Amniotic stem cell (primary cell): ENCODE measurements at places on chromosomes 5 and 9.

- DNase-seq, result no peak
These were observed 17.4 kb downstream of the FRMPD1 start for GRCh38 chr9:37668116-37668601.

- no peak for DNase-seq
These were observed 1383.0 kb upstream of the C9orf72 start for GRCh38 chr9:28956116-28956880.

- DNase-seq, result no peak
These were observed 143.9 kb upstream of the FBN2 start for GRCh38 chr5:128681764-128682592.

GRCh38 chr5:146606893-146607292 lies 90.9 kb upstream of the GPR151 start:
- DNase-seq, result no peak

DNA sequence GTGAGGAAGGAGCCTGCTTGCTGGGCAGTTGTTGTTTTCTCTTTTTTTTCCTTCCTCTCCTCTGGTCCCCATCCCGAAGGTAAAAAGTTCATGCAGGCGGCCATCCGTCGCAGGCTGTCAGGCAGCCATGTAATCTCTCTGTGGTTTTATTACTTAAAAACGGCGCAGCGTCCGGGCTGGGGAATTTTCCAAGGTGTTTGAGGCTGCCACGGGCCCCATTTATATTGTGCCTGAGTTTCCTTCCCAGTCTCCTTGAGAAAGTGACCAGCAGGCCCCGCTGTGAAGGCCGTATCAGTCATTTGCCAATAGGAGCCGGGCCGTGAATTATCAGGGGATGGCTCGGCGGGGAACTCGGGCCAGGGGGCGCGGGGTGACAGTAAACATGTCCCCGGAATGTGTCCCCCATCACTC lies 289.7 kb downstream of the PBX3 start:
- no peak for DNase-seq

DNA sequence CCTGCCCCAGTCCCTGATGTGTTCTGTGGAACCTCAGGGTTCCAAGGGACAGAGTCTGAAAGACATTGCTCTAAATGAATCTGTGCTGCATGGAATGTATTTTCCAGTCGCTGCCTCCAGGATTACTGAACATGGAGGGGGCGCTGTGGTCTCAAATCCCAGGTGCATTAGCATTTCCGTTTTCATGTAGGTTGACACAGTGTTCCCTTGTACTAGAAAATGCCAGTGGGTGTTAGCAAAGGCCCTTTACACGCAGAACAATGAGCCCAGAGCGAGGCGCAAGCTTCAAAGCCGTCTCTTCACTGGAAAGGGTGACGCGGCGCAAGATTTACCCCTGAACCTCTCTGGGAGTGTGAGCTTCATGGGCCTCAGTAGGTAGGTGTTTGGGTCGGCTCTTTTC lies 308.3 kb downstream of the SLIT3 start:
- DNase-seq, result no peak

- no peak for DNase-seq
These were observed 3.9 kb downstream of the EXOC3 start for GRCh38 chr5:446883-447263.

DNA sequence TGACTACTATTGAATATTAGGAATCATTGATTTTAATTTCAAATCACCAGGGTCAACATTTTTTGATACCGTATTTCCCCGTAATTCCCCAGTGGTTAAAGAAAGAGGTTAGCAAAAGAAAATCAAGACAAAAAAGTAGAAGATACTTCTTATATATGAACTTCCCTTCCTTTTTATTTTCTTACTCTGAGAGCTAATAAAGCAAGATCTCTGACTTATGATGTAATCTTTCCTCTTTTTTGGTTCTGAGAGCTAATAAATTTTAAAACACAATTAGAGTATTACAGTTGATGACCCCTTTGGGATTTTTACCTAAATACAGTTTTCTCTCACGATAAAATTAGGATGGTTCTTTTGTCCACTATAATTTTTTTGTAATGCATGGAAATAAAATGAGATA lies 9.2 kb upstream of the FYB1 start:
- no peak for DNase-seq

- DNase-seq, result no peak
These were observed 61.8 kb downstream of the PTBP3 start for GRCh38 chr9:112271466-112272098.

DNA sequence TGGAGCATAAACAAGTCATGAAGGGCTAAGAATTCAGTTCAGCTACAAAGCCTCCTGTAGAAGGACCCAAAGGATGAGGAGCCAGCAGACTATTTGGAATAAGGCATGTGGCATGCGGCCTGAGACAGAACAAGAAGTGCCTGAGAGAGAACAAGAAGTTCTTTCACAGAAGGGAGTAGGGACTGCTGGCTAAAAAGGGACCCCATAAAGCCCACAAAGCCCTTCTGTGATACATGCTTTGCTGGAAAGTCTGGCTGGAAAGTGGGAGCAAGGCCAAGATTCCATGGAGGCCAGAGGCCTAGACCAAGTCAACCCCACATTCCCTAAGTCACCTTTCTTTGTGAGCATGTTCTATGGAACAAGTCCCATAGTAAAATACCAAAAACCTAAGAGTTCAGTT lies 35.9 kb upstream of the UBAP2 start:
- no peak for DNase-seq

DNA sequence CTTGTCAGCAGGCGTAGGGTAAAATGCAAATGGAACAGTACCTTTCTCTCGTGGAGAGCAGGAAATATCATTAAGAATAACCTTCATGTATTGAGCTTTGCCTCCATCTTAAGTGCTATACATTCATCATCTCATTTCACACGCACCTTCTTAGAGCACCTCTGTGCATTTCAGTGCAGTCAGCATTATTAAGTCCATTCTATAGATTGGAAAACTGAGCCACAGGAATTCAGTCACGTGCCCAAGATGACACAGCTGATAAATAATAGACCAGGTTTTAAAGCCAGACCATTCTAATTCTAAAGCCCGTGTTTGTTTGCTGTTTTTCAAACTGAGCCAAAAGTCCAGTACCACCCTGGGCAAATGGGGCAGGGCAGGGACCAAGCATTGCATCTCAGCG lies 109.2 kb upstream of the WWC1 start:
- DNase-seq, result no peak

- no peak for DNase-seq
These were observed 9.8 kb downstream of the TGFBI start for GRCh38 chr5:136038635-136039034.

- DNase-seq, result no peak
These were observed 80.8 kb upstream of the ADCY2 start for GRCh38 chr5:7315118-7315517.

DNA sequence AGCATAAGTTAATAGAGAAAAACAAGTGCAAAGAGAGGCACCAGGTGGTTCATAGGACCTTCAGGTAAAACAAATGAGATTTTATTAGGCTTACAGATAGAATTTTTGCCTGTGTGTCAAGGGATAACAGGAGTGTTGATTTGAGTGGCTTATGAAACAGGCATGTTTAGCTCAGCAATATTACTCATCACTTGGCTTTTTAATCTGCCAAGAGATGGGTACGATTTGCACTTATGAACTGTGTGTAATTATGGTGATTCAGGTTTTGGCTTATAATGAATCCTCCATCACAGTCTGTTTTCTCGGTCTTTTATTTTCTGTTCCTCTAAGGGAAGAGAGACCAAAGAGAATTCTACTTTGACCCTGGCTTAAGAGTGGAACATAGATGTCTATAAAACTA lies 199.3 kb downstream of the DMRTA1 start:
- DNase-seq, result no peak

DNA sequence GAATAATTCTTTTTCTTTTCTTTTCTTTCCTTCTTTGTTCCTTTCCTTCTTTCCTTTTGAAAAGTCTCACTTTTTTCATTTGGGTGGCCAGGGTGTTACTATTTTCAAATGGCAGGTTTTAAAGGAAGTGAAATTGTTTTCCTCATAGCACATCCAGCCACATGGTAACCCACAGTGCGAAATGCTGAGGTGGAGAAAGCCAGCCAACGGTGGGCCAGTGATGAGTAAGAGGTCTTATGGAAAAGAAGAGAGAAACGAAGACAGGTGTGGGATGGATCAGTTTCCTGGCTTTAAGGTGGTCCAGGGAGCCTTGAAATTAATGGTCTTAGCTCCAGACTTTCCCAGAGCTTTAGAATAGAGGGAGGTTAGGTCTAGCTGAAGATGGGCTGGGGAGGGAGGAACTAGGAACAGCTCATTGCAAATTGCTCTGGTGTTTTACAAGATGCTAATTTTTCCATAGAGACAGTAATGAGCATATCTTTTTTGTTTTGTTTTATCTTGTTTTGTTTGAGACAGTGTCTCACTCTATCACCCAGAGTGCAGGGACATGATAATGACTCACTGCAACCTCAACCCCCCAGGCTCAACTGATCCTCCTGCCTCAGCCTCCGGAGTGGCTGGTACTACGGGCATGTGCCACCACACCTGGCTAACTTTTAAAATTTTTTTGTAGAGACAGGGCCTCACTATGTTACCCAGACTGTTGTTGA lies 17.8 kb downstream of the ITK start:
- DNase-seq, result no peak

- DNase-seq, result no peak
These were observed 2.4 kb upstream of the GLT6D1 start for GRCh38 chr9:135641745-135642144.

DNA sequence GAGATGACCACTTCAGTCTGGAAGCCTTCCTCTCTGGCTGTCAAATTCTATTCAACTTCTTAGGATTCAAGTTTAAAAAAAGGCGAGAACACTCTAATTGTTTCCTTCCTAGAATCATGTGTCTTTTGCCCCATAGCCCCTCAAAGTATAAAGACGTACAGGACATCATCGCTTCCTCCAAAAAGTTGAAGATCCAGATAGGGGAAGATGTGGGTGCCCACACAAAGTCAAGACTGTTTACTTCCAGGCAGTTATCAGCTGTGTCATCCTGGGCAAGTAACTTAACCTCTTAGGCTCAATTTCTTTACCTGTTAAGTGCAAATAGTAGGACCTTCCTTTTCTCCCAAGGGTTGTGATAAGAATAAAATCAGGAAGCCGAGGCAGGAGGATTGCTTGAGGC lies 40.1 kb downstream of the PPARGC1B start:
- DNase-seq, result no peak

GRCh38 chr5:38591523-38591849 lies 35.0 kb upstream of the LIFR start:
- DNase-seq, result no peak

DNA sequence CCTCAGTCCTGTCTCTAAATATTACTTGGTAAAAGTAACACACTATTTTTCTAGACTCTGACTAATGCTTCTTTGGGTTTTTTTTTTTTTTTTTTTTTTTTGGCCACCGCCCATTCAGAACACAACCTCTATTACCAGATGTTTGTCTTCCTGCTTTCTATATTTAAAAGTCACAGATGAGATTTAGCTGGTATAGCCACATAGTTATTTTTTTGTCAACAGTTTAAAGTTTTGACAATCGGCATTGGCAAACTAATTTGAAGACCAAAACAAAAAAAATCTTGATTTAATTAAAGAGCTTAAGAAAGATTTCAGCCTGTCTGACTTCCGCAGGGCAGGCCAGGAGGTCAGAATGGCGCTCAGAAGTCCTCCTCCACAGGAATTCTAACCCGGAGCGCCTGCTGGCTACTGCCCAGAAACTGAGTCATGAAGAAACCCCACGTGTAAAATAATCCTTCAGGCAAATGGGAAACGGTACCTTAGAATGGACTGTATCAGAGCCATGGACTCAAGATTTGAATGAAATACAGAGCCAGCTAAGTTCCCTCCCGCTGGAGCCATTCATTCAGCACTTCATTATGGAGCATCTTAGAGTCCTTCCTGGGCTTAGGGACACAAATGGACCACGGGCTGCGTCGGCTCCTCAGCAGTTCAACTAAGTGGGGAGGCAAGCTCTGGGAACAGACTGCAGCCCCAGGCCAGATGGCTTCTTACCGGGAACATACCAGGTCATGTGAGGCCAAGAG lies 55.6 kb downstream of the PTPDC1 start:
- peak; percentile 89 for DNase-seq

GRCh38 chr5:174793684-174794328 lies 69.4 kb downstream of the MSX2 start:
- peak; percentile 33 for DNase-seq

- no peak for DNase-seq
These were observed 3.4 kb upstream of the GRPEL2 start for GRCh38 chr5:149341876-149342275.

DNA sequence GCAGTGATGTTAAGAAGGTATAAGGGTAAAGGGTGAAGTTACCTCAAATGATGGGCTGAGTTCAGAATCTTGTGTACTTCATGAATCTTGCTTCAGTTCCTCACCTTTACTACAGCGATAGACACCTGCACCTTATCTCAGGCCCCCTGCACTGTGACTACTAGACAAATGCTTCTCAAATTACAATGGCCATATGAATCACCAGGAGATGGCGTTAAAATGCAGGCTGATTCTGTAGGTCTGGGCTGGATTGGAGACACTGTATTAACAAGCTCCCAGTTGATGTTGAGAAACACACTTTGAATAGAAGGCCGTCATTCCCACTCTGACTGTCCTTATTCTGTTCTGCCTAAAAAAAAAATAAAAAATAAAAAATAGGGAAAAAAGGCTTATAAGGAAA lies 29.8 kb downstream of the TARS1 start:
- DNase-seq, result peak; percentile 25

DNA sequence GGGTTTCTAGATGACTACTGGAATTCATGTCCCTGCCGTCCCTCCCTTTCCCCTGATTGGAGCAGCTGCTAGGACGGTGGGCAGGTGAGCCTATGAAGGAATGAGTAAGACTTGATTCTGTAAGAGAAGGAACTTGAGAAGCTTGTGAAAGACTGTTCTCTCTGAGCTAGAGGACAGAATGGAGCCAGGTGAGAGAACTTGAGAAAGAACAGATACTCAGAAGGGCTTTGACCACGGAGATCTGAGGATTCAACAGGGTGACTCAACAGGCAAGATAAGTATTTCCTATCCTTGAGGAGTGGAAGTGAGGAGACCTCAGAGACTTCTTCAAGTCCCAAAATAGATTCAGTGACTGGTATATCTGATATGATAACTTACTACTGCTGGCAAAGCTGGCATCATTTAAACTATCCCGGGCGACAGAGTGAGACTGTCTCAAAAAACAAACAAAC lies 41.9 kb downstream of the HSDL2 start:
- DNase-seq, result no peak

- DNase-seq, result no peak
These were observed 530 bp downstream of the UCK1 start for GRCh38 chr9:131530546-131530919.

GRCh38 chr5:58974083-58974482 lies 391.2 kb downstream of the RAB3C start:
- DNase-seq, result no peak

DNA sequence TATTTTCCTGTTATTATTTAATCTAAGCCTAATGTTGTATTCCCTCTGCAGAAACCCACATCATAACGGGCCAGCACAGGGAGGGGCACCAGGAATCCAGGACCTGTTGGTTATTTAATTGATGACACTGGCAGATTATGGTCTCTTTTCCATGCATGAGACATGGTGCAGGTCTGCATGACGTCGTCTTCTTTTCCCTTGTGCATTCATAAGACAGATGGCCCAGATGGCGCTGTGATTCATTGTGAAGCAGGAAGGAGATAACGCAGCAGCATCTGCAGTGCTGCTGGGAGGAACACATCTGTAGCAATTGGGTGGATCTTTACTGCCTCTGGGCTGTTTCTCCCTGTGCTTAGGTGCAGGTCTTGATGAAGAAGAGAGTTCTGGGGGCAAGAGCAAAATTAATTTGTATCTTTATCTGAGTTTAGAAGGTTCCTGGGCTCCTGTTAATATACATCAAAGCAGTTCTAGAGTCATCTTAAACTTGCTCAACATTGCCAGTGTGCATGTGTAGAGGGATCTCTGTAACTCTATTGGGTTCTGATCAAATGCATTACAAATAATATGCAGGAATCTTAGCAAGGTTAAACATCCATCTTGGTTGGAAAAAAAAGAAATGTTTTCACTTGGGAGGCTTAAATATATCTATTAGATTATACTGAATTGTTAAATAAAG lies 176.1 kb downstream of the PCSK1 start:
- no peak for DNase-seq
